DMS 273 treated with DMSO at 0.1 percent for 48 hours (cell line): ENCODE measurements at places on chromosomes 16 and 17.

DNA sequence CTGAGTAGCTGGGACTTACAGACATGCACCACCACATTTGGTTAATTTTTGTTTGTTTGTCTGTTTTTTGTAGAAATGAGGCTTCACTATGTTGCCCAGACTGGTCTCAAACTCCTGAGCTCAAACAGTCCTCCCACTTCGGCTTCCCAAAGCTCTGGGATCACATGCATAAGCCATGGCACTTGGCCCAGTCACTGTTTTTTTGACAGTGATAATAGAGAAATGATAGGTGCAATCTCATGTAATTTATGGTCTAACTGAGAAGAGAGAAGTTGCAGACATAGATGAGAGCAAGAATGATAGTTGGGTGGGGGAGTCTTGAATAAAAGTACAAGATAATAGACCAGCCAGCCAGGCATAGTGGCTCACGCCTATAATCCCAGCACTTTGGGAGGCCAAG is 89.7 kb upstream of the TNRC6A start:
- no peak for DNase-seq

GRCh38 chr16:13426269-13426668 is 493.7 kb upstream of the ERCC4 start:
- no peak for DNase-seq

DNA sequence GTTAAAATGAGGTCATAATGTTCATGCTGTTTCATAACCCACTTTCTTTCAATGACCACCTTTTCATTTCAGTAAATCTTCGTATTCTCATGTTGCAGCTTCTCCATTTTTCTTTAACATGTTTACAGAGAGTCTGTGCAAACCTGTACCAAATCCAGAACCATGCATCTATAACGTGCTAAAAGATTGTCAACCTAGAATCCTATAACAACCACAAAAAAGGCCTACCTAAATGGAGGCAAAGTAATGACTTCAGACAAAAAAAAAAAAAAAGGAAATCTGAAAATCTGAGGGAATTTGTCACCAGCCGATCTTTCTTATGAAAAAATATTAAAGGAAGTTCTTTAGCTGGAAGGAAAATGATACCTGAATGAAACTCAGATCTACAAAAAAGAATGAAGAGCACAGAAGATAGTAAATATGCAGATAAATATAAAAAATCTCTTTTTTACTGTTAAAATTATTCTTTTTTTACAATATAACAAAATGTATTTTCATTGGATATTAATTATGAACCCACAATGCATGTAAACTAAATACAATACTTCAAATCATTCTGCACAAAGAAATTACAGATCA is 1.4 kb upstream of the SLFN11 start:
- no peak for DNase-seq

- no peak for DNase-seq
Measured at GRCh38 chr16:80602894-80603293, 62.1 kb downstream of the DYNLRB2 start.

- no peak for DNase-seq
Measured at GRCh38 chr17:78583091-78583490, 5.9 kb upstream of the DNAH17 start.
